Heart left ventricle (tissue), 16 donors: ENCODE measurements at places on chromosomes 5 and 9. TPM values are rescaled to one million over a fixed set of nuclear protein-coding genes. Genes with fewer than 3 reads are reported as not detected.

DNA sequence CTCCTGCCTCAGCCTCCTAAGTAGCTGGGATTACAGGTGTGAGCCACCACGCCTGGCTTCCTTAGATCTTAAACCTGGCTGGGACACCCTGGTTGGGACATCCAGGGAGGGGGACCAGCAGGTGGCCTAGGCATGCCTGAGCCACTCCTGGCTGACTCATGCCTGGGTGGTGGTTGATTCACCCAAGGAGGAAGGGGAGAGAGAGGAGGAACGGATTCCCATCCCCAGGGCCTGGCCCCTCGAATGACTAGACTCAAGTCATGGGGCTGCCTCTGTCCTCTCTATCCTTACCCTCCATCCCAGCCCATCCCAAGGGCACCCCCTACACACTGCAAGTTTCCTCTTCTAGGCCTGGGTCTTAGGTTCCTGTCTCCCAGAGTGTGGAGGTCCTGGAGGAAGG, 12.7 kb downstream of the EEIG1 start:
- peak; percentile 21 for DNase-seq

GRCh38 chr9:105154723-105155191, 89.7 kb upstream of the SLC44A1 start:
- DNase-seq: no peak

DNA sequence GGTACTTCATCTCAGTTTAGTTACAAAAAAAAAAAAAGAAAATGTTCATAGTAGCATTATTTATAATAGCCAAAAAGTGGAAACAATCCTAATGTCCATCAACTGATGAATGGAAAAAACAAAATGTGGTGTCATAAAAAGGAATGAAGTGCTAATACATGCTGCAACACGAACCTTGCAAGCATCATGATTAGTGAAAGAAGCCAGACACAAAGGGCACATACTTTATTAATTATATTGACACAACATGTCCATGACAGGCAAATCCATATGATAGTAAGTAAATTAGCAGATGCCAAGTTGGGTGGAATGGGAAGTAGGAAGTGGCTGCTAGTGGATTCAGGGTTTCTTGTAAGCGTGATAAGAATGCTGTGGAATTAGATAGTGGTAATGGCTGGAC, 54.2 kb downstream of the PCDHGC5 start:
- DNase-seq: no peak

The RASGRF2 gene
- 9.5 TPM for total RNA-seq

The PAPPA gene
- 0.82 TPM for total RNA-seq

The SPINK9 gene
- not detected for total RNA-seq

The ASPN gene
- total RNA-seq: 18.0 TPM

The ADAMTSL2 gene
- total RNA-seq: 4.5 TPM

The C5orf52 gene
- not detected for total RNA-seq
